ENCODE measurements at places on chromosomes 1 and 21. TPM values are rescaled to one million over a fixed set of nuclear protein-coding genes. Genes with fewer than 3 reads are reported as not detected.

The AQP10 gene
- total RNA-seq, result not detected

DNA sequence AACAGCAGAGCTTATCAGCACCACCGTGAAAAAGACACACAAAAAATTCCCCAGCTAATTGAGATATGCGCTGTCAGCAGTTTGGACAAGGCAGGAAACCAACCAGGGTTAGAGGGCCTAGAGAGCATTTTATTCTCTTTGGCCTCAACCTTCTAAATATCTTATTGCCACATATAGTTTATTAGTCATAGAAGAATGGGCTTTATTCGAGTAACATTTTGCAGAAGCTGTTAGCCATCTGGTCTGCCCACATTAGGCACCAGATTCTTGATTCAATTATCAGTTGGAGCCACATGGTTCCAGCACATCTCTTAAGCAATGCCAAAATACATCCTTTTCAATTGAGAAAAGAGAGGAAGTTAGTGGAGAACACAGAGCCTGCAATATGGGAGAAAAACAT, 109.9 kb upstream of the CXADR start:
- DNase-seq, result peak; percentile 16

DNA sequence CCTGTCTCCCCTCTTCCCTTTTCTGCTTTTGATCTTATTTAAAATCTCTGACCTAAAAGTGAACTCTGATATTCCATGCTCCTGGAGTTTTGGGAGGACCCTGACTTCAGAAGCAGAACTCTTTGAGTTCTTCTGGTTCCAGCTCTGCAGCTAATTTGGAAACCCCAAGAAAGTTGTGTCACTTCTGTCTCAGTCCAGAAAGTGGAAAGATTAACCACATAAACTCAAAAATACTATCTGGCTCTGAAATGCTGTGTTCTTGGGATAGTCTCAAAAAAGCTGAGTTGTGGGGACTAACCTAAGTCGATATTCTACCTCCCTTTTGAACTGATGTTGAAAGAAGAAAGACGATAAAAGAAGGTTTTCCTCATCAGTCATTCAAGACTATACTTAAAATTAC, 59.8 kb downstream of the ITPKB start:
- DNase-seq, result no peak

The AKNAD1 gene
- 1.6 TPM for total RNA-seq

DNA sequence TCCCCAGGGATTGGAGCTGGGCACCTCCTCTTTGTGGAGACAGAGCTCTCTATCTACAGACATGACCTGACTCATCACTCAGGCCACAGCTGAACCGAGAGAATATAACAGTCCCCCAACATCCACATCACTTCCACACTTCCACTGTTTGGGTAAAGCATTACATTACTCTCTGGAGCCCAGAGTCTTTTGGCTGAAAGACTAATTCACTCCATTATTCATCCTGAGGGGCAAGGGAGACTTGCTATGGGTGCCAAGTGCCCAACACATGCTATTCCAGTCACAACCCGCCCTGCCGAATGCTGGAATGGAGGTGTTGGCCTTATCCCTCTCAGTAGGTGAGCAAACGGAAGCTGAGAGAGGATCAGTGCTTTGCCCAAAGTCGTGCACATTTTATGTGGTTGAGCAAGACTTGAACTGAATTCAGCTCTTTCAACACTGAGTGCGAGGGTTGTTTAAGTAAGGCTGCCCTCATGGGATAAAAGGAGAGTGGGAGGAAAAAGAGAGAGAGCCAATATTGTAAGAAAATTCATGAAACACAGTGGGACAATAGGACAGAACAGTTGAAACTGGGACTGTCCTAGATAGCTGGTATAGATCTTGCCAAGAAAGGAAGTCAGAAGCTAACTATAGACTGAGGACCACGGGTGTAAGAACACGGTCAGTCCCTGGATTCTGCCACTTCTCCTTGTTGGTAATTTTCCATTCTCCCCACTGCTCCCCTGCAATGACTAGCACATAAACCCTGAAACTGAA, 13.5 kb upstream of the CHI3L1 start:
- DNase-seq, result peak; percentile 92

The ARHGAP29 gene
- total RNA-seq, result 50.3 TPM

DNA sequence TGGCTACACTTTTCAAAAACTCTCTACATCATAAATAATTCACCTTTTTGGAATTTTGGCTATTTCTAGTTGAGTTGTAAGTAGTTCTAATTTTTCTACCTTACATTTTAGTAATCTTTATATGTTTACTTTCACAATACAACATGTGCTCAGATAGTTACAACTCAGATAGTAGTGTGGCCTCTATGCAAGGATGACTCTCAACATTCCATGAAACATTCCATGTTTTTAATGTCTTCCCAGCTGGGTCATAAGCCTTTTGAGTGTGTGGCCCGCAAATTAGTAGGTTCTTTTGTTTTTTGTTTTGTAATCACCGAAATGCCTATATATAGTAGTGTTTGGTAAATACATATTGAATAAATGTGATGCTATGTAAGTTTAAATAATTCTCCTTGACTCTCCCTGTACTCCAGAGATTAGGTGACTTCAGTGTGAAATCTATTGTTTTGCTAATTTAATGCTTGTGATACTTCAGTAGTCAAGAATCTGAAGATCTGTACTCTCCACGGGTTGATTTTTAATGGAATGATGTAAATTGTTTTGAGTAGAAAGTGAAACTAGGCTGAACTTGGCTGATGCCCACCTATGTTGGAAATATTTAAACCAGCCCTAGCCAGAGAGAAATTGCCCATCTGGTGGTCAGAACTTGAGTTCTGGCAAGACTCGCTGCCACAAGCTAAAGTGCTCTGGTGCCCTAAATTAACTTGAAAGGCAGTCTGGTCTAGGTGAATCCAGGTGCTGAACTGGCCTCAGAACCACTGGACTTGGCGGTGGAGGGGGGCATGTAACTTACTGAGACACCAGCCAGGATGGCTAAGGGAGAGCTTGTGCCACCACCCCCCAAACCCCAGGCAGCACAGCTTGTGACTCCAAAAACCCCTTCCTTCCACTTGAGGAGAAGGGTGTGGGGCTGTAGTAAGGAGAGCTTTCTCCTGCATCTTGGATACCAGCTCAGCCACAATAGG, 165.6 kb downstream of the USP25 start:
- DNase-seq, result no peak

GRCh38 chr21:30408782-30409494, 13.1 kb downstream of the KRTAP13-1 start:
- DNase-seq, result peak; percentile 6

DNA sequence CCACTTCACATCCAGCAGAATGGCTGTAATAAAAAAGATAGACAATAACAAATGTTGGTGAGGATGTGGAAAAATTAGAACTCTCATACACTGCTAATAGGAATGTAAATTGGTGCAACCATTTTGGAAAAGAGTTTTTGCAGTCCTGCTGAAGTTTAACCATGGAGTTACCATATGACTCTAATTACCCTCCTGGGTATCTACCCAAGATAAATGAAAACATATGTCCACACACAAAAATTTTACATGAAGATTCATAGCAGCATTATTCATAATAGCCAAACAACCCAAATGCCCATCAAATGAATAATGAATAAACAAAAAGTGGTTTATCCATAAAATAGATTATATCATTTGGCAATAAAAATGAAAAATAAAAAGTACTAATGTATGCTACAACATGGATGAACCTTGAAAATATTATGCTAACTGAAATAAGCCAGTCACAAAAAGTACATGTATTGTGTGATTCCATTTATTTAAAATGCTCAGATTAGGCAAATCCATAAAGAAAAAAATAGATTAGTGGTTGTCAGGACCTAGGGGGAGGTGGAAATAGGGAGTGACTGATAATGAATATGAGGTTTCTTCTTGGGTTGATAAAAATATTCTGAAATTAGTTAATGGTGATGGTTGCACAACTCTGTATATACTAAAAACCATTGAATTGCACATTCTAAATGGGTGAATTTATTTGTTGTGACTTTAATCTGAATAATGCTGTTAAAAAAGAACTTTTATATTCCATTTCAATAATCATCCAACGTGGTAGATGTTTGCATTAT, 26.4 kb downstream of the C4BPA start:
- DNase-seq, result no peak
